ENCODE measurements at places on chromosomes 7 and 10.

GRCh38 chr10:119726676-119727261 lies 919 bp downstream of the INPP5F start:
- no peak for DNase-seq

DNA sequence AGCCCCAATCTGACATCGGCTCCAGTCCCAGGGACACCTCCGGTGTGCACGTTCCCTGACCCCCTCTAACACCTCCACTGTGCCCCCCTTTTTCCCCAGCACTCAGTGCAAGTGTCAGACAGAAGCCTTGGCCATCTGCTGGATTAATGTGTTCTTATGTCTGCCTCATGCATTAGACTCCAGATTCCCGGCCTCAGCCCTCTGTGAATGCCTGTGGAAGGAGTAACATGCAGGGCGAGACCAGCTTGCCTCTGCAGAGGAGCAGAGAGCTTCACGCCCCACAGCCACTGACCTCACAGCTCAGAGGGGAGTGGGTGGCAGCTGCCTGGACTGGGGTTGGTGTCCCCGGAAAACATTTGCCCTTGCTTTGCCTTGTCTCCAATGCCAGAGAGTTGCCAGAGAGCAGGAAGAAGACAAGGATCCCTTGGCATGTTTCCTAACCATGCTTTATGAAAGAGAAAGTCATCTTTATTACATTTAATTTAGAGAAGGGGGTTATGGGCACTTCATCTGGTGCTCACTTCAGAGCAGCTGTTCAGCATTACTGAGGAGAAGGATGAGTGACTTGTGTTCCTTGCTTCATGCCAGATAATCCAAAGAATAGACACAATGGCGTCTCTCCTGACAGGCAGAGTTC lies 91.6 kb upstream of the CXCL12 start:
- DNase-seq, result no peak

DNA sequence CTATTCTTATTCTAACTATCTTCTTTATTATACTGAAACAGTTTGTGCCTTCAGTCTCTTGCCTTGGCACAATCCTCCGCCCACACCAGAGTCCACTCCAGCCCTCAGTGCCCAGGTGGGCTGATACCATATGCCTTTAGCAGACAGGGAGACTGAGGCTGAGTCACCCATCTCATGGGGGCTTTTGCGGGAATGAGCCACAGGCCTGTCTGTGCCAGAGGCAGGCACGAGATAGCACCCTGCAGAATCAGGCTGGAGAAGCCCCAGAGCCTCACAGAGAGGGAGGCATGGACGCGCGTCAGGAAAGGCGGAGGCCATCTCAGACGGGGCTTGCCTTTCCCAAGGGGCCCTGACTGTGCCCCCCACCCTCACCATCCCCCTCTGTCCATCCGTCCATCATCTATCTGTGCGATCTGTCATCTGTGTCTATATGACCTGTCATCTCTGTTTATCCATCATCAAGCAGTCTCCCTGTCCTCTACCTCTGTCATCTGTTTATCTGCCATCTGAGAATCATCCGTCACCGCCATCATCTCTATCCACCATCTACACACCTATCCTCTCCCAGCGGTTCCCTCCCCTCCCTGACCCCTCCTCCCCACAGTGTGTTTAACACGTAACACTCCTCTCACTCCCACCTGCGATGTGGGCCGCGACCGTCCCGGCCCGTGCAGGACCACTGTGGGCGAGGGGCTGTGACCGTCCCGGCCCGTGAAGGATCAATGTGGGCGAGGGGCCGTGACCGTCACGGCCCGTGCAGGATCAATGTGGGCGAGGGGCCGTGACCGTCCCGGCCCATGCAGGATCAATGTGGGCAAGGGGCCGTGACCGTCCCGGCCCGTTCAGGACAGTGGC lies 7.3 kb upstream of the ADAP1 start:
- no peak for DNase-seq

DNA sequence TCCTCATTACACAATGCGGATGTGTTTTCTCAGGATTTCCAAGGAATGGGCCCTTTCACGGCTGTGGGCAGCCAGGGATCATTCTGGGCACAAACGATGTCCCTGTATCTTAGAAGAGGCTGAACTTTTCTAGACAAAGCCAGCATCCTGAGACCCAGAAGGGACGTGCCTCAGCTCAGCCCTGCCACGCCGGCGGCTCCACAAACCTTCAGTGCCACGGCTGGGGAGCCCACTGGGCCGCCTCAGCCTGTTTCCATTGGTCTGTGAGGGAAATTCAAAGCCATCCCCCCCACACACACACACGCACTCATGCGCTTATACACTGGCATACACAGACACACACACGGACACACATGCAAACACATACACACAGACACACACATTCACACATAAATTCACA lies 344.9 kb upstream of the MKI67 start:
- no peak for DNase-seq

- no peak for DNase-seq
These were observed 13.5 kb upstream of the ENTPD1 start for GRCh38 chr10:95742485-95742884.

DNA sequence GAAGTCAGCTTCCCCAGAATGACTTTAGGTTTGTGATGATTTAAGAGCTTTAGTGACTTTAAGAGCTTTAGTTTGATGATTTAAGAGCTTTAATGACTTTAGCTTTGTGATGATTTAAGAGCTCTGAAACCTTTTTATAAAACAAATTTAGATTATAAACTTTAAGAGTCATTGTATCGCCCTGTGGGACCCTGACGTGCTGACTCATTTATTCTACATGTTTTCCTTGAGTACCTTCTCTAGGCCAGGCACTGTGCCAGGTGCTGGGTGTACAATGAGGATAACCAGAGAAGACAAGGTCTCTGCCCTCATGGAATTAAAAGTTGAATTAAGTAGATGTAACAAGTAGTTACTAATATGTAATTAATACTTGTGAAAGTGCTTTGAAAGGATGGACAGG lies 45.4 kb downstream of the CNNM1 start:
- no peak for DNase-seq

GRCh38 chr7:152480664-152481063 lies 44.9 kb upstream of the KMT2C start:
- DNase-seq, result no peak

DNA sequence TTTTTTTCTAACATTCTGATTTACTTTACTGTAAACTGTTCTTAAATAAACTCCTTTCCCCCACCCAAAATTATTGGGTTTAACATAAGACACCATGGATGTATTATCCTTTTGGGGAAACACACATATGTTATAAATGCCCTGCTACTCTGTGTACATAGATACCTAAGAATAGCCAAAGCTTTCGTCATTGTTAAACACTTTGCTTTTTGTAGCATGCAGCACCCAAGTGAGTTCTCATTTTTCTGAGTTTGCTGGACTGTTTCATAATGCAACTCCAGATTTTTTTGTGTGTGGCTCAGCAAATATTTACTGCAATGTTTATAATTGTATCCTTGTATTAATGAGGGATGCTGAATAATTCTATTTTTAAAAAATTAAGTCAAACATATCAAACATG lies 86.9 kb downstream of the VTI1A start:
- DNase-seq, result no peak

DNA sequence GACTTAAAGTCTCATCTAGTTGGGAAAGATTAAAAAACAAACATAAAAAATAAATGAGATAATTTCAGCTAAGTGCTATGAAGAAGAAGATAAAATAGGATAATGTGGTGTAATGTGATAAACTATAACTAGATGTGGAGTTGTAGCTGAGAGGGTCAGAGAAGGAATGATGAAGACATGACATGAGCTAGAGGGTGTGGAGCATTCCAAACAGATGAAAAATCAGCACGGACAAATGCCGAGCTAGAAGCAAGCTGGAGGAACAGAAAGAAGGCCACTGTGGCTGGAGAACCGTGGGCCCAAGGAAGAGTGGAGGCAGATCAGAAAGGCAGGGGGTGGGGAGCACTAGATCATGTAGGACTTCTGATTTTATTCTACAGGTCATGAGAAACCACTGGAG lies 70.6 kb downstream of the CDK6 start:
- DNase-seq, result no peak

DNA sequence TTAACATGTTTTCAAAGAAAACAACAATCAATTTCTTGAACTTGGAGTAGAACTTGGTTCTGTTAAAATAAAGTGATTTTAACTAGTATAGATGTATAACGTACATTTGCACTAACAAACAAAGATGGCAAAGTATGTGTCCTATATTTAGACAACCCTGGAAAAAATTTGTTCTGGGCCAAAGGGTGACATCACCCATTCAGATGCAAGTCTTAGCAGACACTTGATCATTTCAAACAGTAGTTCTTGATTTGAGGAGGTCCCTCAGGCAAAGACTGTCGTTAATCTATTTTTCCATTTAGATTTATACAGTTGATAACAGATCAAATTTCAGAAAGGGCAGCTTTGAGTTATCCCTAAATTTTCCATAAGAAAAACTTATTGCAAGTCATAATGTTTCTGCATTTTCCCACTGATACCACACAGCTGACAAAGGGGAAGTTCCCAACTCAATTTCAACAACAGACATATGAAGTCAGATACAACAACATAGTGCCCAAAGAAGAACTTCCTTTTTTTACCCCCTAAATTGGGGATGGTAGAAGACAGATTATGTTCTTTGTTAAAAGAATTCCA lies 5.2 kb downstream of the NMT2 start:
- DNase-seq, result peak; percentile 62

GRCh38 chr7:130421684-130422083 lies 19.1 kb downstream of the CEP41 start:
- DNase-seq, result peak; percentile 56

- peak; percentile 62 for DNase-seq
These were observed 26.7 kb downstream of the CREB3L2 start for GRCh38 chr7:137975221-137975620.

GRCh38 chr7:27576360-27576944 lies 86.2 kb downstream of the HIBADH start:
- peak; percentile 74 for DNase-seq

Measured in hematopoietic multipotent progenitor cell treated with erythropoietin and hydrocortisone succinate and interleukin-3 and kit ligand, for 4 days (in vitro differentiated cells).